ENCODE measurements at places on chromosomes 6 and 20.

DNA sequence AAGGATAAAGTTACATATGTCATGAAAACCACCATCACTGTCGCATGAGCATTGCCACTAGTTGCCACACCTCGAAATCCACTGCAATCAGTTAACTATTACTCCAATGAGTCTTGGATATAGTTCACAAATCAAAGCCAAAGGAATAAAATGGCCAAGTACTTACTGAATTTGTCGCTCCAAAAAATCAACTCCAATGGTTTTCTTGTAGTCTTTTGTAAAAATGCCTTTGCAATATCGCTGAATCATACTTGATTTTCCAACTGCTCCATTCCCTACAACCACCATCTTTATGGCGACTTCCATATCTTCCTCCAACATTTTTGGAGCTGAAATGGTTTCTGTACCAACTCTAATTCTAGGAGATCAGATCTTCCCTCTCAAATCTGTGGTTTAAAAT, 12.0 kb downstream of the RAB23 start:
- DNase-seq = no peak

DNA sequence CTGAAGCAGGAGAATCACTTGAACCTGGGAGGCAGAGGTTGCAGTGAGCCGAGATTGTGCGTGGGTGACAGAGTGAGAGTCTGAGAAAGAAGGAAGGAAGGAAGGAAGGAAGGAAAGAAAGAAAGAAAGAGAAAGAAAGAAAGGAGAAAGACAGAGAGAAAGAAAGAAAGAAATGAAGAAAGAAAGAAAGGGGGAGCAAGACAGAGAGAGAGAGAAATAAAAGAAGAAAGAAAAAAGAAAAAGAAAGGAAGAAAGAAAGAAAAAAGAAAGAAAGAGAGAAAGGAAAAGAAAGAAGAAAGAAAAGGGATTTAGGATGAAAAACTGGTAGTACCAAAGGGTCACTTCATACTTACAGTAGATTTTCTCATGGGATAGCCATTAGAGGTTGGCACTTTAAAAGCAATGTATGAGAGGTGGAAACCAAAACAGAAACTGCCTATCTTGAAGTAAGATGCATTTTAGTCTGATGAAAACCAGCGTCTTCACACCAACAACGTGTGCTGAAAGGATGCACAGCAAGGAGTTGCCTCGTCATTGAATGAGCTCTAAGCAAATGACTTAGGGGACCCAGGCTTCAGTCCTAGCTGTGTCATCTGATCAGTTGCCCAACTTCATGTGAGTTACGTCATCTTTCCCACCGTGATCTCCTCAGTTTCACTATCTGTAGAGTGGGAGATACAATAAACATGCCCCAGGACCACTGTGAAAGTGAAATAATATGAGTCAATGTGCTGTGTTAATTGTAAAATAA, 133.9 kb upstream of the NEDD9 start:
- no peak for DNase-seq

GRCh38 chr6:149461670-149462069, 23.1 kb downstream of the ZC3H12D start:
- DNase-seq = no peak

GRCh38 chr20:19730706-19731105, 27.4 kb upstream of the RIN2 start:
- no peak for DNase-seq

DNA sequence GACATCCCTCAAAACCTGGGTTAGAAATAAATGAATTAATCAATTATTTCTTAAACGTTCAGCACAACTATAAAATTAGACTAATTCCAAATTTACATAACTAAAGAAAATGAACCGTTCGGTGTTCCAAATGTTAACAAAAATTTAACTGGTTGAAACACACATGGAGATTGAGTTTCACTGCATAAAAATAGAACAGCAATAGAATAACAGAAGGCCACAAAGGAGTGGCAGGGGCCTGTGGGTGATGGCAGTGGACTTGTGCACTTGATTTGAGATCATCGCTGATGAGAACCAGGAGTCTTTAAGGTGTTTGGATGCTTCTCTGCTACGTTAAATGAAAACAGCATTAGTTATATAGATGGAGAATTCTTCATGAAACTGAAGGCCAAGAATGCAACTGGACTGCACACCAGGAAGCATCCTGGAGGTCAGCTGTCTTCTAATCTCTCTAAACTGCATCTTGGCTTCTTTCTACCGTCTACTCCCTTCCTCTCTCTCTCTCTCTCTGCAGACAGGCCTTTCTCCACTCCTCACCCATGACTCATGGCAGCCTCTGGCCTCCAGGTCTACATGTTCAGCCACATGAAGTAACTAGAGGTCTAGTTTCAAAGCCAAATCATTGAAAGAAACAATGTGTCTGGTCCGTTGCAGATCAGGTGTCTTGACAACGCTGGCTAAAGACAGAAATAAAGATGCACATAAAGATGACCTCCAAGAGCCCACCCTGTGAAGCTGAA, 111.3 kb downstream of the SIM1 start:
- DNase-seq = no peak

All from pons (tissue), 1 donor.